ENCODE measurements at places on chromosomes 2 and 18.

- no peak for DNase-seq
Measured at GRCh38 chr2:196441527-196441926, 198.0 kb upstream of the CCDC150 start.

DNA sequence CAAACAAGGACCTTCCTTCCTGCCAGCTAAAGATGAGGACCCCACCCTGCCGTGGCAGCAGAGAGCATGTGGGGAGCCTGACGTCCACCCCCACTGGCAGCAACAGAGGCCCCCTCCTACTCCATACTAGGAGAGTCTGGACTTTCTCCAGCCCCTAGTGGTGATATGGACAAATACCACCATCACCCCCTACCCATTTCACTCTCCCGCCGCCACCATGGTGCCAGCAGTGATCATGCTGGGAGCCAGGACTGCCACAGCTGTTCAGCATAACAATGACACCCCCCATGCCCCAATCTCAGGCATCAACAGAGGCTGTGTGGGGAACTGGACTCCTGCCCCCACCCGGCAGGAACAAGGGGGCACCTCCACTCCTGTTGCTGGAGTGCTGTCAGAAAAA lies 42.7 kb upstream of the ATP9B start:
- no peak for DNase-seq

- no peak for DNase-seq
Measured at GRCh38 chr2:191691016-191691735, 13.2 kb downstream of the NABP1 start.

DNA sequence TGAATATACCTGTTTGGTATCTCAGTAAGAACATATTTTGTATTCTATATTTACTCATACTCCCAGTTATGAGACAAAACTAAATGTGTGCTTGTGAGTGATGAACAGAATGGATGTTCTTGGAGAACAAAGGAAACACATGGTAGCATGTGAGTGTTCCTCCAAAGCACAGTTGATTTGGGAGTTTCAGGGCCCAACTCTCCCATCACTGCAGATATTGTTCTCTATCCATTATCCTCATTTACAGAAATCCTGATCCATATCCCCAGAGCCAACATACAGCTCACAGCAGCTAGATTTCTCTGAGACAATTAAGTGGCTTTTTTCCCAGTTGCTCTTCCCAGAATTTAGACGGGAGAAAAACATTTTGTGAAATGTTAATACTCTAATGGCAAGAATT lies 75.6 kb upstream of the MAPRE2 start:
- no peak for DNase-seq

DNA sequence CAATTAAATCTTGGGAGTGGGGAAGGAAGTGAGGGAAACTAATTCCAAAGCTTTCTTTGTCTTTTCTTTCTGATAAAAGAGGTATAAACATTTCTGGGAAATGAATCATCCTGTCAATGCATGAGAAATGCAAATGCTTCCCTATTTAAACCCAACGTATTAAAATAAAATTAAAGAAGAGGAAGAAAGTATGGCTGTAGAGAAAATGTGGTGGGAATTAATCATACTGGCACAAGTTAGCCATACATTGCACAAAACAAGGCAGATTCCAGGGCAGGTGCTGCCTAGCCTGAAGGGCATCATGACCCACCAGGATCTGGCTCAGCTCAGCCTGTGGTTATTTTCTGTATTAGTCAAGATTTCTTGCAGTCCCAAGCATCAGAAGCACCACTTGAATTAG lies 338.0 kb downstream of the NYAP2 start:
- DNase-seq, result no peak

DNA sequence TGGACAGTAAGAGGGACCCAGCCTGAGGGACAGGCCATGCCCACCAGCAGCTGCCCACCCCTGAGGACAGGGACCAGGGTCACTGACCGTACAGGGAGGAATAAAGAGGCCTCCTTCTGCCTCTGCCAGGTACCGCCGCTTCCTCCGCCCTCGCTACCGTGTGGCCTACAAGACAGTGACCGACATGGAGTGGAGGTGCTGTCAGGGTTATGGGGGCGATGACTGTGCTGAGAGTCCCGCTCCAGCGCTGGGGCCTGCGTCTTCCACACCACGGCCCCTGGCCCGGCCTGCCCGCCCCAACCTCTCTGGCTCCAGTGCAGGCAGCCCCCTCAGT lies 2.2 kb downstream of the EMILIN1 start:
- DNase-seq, result no peak

DNA sequence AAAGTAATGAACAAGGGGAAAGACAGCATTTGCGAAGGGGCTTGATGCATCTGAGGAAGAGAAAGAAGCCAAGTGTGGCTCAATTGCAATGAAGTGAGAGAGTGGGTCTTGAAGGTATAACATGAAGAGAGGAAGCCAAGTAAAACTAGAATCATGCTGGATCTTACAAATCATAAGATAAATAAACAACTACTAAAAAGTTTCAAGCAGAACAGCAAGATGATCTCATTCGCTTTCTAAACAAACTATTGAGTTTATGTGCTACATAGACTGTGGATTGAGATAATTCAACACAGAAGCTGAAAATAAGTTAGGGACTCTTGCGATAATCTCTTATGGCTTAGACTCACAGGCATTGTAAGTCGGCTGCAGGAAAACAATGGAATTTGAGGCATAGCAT lies 1310.5 kb upstream of the NRXN1 start:
- no peak for DNase-seq

DNA sequence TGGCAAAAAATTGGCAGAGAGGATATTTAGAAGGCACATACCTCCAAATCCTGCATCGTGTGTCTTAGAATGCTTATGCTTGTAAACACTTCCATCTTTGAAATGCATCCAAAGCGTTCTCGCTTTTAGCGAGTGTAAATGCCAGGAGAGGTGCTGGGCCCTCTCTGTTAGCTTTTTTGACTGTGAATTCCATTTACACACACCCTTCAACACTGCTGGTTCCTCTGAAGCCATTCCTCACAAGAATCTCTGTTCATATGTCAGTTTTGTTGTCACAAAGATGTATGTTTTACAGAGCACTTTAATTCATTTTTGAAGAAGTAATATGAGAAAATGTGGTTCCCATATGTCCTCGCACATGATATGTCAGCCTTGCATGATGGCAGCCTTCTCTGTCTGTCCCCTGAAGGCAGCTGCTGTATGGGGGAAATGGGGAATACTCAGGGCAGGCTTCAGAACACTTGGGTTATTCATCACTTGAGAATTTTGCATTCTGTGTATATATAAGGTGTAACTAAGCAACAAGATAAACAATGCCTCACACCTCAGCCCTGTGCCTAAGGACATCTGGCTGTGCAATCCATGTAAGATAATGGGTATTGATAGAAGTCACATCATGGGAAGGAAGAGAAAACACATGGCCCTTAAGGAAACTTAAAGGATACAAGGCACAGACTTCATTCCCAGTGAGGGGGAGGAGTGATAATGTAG lies 52.3 kb downstream of the RAB27B start:
- no peak for DNase-seq

GRCh38 chr2:39730685-39731302 lies 48.3 kb downstream of the THUMPD2 start:
- DNase-seq, result no peak

GRCh38 chr2:210269148-210269547 lies 43.9 kb upstream of the ACADL start:
- DNase-seq, result no peak

GRCh38 chr2:193187816-193188215 lies 993.1 kb upstream of the TMEFF2 start:
- DNase-seq, result no peak

- no peak for DNase-seq
Measured at GRCh38 chr18:22179631-22180030, 10.2 kb downstream of the GATA6 start.

DNA sequence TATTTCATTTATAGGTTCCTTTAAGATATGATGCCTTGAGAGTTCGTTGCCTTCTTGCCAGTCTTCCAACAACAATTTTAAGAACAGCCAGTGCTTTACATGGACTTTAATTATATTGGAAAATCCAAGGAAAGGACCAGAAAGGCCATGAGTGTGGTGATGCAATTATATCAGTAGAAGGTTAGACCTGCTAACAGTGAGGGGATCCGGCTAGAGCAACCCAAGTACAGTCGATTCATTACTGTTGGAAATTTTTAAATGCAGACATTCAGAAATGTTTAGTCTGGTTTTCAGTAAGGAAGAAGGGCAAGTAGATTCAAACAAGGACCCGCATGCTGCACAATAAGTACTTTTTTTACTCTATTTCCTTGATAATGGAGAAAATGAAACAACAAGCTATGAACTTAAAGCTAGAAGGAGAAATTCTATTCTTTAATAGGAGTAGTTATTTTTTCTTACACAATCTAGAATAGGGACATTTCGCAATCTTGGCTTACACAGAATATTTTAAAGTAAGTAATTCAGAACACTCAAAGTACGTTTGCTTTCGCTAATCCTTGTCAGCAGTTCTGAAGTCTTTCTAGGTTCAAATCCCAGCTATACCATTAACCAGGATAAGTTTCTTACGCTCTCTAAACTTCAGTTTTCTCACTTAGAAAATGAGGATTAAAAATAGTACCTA lies 405.5 kb downstream of the MEIS1 start:
- no peak for DNase-seq

DNA sequence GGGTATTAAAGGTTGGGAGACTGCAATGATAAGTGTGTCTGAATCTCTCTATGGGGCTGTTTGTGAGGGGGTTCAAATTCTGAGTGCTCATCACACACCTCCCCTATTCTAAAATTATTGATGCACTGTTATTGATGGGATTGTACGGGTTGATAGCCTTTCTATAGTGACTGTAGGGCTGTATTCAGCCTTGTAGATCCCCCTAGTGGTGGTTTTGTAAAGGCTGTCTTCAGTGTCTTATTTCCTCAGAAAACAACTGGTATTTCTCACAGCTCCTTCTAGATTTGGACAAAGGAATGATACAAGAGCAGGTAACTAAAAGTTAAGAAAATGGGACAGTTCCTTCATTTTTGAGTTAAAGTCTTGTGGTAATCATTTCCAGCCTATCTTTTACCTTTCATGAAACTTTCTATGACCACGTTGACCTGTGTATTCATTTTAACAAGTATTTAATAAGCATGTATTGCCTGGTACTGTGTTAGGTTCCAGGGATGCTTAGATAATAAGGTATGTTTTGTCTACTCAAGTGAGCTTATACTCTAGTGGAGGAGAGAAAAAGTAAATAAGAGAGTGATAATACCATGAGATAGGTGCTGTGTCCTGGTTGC lies 21.2 kb downstream of the SMAD4 start:
- no peak for DNase-seq

- no peak for DNase-seq
Measured at GRCh38 chr2:157404363-157404762, 39.5 kb downstream of the CYTIP start.

DNA sequence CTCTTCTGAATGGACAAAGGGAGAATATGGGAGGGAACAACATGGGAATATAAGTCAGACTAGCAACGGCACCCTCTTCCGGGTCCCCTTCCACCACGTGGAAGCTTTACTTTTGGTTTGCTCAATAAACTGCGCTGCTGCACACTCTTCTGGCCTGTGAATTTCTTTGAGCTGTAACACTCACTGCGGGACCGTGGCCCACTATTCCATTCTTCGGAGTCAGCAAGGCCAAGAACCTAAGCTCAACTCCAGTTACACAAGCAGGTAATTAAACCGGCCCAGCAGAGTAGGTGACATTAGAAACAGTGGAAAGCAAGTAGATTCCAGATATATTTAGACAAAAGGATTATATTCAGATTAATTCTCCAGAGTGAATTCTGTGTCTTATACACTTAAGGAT lies 697.4 kb upstream of the NXPH2 start:
- DNase-seq, result no peak

DNA sequence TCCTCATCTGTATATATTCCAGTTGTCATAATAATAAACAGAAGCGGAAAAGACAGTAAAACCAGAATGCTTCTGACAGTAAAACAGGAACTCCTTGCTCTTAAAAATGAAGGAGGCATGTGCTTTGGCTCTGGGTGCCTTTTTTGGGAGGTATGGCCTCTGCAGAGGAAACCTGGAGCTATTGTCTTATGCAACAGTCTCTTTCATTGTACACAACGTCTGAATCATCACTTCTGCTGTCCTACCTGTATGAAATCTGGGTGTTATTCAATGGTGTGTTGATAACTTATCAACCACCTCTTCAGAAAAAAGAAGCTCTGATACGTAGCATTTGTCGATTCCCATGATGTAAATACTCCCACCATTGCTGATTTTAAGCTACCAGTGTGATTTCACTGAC lies 64.8 kb downstream of the CDCA7 start:
- DNase-seq, result no peak

GRCh38 chr2:10410001-10410822 lies 37.9 kb downstream of the ODC1 start:
- no peak for DNase-seq

- no peak for DNase-seq
Measured at GRCh38 chr2:71460595-71461303, 7.4 kb downstream of the DYSF start.

- DNase-seq, result no peak
Measured at GRCh38 chr2:152446213-152446612, 111.2 kb downstream of the FMNL2 start.

- no peak for DNase-seq
Measured at GRCh38 chr2:163729636-163730273, 6.1 kb downstream of the FIGN start.

DNA sequence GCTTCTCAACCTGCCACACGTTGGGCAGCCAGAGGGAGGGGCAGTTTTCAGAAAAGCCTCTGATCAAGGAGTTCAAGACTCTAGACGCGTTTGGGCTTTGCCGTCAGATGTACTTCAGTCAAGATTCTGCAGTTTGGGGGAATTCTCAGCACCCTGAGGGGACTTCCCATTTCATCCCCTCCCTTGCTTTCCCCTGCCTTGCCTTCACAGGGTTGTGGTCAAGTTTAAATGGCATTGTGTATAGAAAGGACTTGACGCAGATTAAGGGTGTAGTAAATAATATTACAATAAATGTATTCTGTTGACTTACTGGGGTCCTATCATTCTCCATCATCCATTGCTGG lies 198.3 kb upstream of the NABP1 start:
- DNase-seq, result no peak

- no peak for DNase-seq
Measured at GRCh38 chr2:144317071-144317738, 202.7 kb downstream of the ZEB2 start.
